IMR-90 (cell line): ENCODE measurements at places on chromosomes 6 and 20.

- no peak overlapping the region for H3K4me3 ChIP-seq
- H3K27ac ChIP-seq, result peak overlapping the region; percentile 12; the same call in 1 of the 2 replicates
- no peak for DNase-seq
- peaks cover 32% of the 10 kb centered on the region for H3K36me3 ChIP-seq
Observed at GRCh38 chr20:45340951-45341350, 7.3 kb downstream of the SDC4 start.

DNA sequence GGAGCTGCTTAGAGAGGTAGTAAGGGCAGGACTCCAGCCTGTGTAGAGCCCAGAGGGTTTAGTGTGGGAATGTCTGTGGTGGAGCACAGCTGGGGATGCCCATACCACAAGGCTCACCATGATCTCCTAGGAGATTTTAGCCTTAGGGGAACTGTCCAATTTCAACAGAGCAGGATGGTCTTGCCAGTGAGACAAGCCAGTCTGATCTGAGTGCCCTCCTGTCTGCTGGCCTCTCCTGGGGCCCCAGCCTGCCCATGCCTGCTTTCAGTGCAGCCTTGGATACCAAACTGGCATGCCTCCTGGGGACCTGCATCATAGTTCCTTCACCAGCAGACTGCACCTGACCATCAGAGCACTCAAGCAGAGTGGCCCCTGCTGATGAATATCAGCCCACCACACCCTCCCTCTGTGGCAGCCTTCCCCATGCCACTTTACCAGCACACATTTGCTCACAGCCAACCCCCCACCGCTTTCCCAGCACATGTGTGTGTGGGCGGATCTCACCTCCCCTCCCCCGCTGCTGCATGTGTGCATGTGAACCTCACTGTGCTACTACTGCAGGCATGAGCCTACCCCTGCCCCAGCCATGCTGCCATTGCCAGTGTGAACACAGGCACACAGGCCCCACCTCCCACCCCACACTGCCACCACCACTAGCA lies 7.9 kb upstream of the TREM1 start:
- peaks cover 9% of the 10 kb centered on the region for H3K27me3 ChIP-seq
- no peaks in the 10 kb centered on the region for H3K4me1 ChIP-seq
- no peaks in the 10 kb centered on the region for H3K36me3 ChIP-seq
- no peak overlapping the region for H3K4me3 ChIP-seq
- no peak overlapping the region for H3K27ac ChIP-seq

DNA sequence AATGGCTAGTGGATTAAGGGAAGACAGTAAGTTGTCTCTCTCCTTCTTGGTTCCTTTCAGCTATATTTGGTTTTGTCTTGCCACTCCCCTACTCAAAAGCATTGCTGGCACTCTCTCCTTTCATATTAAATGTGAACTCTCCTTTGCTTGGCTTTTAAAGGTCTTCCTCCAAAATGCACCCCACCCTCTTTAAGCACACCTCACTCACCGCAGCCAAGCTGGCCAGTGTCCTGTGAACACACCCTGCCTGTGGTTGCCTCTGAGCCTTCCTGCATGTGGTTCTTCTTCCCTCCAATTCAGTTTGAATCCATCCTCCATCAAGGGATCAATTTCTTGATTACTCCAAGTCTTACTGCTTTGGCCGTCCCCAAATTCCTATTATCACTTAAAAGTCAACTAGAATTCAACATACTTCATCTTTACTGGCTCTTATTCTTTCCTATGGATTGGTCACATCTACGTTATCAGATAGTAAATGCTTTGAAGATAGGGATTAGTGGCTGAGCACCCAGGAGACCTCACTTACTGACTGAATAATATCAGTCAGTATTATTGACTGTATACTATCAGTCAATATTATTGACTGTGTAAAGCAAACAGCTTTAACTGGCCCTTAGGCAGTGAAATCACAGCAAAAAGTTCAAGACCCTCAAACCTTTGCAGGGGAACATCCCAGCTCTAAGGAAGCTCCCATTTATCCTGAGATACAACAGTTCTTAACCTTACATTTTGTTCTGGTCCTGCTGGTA lies 41.6 kb upstream of the SPDEF start:
- H3K36me3 ChIP-seq, result no peaks in the 10 kb centered on the region; the same call in 1 of the 2 replicates
- no peak overlapping the region for H3K4me3 ChIP-seq
- H3K4me1 ChIP-seq, result peaks cover 11% of the 10 kb centered on the region
- H3K27ac ChIP-seq, result no peak overlapping the region

DNA sequence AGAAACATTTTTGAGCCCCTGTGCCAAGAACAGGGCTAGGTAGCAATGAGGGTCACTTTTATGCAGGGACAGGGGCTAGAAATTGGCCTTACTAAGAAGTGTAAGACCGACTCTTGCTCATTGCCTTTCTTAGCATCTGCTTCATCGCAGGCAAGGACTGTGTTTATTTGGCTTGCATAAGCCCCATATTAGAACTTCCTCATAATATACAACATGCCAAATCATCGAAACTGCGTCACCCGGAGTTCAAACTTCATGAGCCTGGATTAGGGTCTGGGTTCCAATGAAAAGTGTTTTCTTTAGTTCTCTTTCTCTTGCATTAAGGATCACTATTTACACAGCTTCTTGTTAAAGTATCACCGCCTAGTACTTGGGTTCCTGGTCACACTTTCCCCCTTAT lies 977 bp upstream of the SMAP1 start:
- H3K36me3 ChIP-seq, result no peaks in the 10 kb centered on the region
- no peaks in the 10 kb centered on the region for H3K4me1 ChIP-seq
- no peak for DNase-seq
- peaks cover 1% of the 10 kb centered on the region; the same call in 1 of the 2 replicates for H3K27me3 ChIP-seq

DNA sequence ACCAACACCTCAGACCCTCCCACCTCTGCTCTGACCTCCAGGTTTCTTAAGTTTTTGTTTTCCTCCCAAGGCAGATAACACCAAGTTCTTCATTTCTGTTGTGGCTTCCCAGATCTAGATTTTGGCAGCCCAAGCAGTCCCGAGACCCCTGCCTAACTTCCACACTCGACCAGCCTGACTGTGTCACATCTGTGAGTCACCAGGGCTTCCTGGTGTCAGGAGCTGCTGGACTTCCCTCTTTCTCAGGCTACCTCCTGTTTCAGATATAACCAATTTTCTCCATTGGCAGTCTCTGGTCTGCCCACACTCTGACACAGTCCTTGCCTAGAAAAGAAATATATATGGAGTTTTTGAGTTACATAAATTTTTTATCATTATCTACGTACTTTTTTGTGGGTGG lies 46.1 kb upstream of the CCN6 start:
- H3K27ac ChIP-seq, result no peak overlapping the region
- peaks cover 16% of the 10 kb centered on the region for H3K4me1 ChIP-seq
- H3K36me3 ChIP-seq, result no peaks in the 10 kb centered on the region

GRCh38 chr6:49607391-49607982 lies 29.2 kb downstream of the RHAG start:
- no peaks in the 10 kb centered on the region for H3K36me3 ChIP-seq
- no peaks in the 10 kb centered on the region for H3K27me3 ChIP-seq
- no peak overlapping the region for H3K4me3 ChIP-seq
- no peaks in the 10 kb centered on the region for H3K4me1 ChIP-seq

DNA sequence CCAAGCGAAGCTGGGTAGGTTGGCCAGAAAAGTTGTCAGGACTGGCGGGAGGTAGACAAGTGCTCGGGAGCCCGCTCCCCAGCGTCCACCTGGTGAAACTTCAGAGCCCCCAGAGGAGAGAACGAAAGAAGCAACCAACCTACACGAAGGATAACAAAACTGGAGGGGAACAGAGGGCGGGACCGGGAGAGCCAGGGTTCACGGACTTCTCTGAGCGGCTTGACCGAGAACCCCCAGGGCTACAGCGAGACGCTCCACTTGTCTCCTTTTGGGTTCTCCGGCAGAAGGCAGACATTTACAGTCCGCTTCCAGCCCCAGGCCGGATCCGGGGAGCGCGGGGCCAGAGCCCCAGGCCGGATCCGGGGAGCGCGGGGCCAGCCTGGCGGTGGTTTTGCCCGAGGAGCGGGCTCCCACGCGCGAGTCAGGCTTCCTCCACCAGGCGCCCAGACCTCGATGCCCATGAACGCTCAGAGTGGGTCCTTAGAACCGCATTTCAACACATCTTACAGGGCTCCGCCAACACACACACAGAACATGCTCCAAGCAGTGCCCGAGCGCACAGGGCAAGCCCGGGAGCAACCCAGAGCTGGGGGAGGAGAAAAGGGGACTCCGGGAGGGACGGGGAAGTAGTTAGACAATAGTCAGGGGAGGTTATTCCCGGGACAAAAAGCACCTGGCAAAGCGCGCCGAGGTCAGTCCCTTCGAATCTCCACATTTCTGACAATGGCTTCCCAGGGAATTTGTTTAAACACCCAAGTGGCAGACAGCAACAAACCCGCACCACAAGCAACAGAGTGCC lies 1.1 kb downstream of the PTPRK start:
- H3K27me3 ChIP-seq, result no peaks in the 10 kb centered on the region
- no peaks in the 10 kb centered on the region for H3K36me3 ChIP-seq
- DNase-seq, result peak; percentile 45
- peak overlapping the region; percentile 93 for H3K4me3 ChIP-seq

DNA sequence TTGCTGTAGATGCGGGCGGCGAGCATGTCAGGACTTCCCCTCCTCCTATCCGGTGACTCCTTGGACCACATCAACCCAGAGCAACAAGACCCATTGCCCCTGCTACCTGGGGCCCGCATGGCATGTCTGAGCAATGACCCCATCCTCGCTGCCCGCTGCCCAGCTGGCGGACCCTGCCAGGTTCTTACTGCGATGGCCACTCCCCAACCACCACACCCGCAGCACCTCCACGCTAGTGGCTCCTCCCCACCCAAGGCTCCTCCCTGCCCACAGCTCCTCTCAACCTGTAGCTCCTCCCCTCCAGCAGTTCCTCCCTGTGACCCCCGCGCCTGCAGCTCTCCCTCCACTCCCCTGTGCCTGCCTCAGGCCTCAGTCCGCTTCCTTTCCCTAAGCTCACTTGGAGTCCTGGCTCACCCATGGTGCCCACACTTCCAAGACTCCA lies 17.6 kb upstream of the SERPINB9 start:
- no peak overlapping the region for H3K27ac ChIP-seq
- H3K4me1 ChIP-seq, result peaks cover 4% of the 10 kb centered on the region; the same call in 1 of the 2 replicates
- H3K36me3 ChIP-seq, result no peaks in the 10 kb centered on the region
- H3K27me3 ChIP-seq, result no peaks in the 10 kb centered on the region; the same call in 1 of the 2 replicates
- no peak for DNase-seq

DNA sequence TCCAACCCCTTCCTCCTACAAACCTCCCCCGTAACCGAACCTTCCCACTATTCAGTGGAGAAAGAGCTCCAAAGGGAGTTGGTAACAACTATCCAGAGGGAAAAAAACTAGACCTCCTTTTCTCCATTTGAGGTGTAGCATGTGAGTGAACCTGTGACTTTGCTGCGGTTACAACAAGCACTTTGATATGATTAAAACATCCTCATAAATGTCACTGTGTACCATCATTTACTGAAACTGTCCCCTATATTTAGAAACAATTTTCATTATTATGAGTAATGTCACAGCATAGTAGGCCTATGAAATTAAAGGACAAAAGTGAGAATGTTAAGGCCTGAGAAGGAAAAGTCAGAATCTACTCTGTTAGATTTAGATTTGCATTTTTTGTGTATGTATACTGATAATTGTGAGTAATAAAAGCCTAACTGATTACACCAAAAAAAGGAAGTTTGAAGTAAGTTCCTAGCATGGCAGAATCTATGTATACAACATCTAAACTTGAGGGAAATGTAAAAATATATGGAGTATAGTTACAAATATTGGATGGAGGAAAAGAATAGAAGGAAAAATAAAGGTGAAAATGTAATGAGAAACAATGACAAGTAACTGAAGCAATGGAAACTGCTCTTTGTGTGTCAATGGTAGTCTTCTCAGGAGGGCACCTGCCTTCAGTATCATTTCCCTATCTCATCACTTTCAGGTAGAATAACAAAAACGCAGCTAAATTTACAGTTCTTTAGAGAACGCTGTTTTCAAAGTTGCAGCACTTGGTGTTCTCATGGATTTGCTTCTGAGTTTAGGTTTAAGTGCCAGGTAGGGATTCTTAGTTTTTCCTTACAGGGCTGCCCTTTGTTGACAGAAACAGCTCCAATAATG lies 145.9 kb downstream of the IMPG1 start:
- peaks cover 2% of the 10 kb centered on the region for H3K4me1 ChIP-seq
- H3K36me3 ChIP-seq, result no peaks in the 10 kb centered on the region
- H3K27me3 ChIP-seq, result no peaks in the 10 kb centered on the region
- H3K27ac ChIP-seq, result no peak overlapping the region
- DNase-seq, result no peak

DNA sequence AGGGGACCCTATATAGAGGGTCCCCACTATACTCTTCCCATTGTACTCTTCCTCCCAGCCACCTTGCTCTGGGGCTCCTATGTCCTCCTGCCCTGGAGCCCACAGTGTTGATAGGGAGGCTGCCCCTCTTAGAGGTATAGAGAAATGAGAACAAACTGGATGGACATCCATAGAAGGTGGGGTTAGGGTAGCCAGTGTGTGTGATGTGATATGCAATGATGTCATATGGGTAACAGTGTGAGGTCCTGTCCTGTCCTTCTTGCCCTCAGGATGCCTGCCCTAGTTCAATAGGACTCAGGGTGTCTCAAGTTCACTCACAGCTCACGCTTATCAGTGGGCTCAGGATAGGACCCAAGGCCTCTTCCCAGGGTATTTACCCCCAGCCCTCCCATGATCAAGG lies 435 bp downstream of the PTCRA start:
- H3K27ac ChIP-seq, result no peak overlapping the region
- H3K27me3 ChIP-seq, result peaks cover 1% of the 10 kb centered on the region
- H3K4me3 ChIP-seq, result no peak overlapping the region
- no peaks in the 10 kb centered on the region for H3K36me3 ChIP-seq
- no peak for DNase-seq

GRCh38 chr6:136866872-136867416 lies 44.6 kb downstream of the PEX7 start:
- H3K27ac ChIP-seq, result no peak overlapping the region
- no peaks in the 10 kb centered on the region for H3K4me1 ChIP-seq
- DNase-seq, result peak; percentile 48

GRCh38 chr6:144087789-144088426 lies 7.5 kb downstream of the SF3B5 start:
- 0 out of 2 replicates have a peak, but pooled peaks cover 3% of the 10 kb centered on the region for H3K36me3 ChIP-seq
- no peaks in the 10 kb centered on the region for H3K27me3 ChIP-seq
- no peak overlapping the region for H3K4me3 ChIP-seq

- no peaks in the 10 kb centered on the region for H3K36me3 ChIP-seq
- H3K27ac ChIP-seq, result no peak overlapping the region
- no peak overlapping the region for H3K4me3 ChIP-seq
- peaks cover 1% of the 10 kb centered on the region; the same call in 1 of the 2 replicates for H3K4me1 ChIP-seq
- DNase-seq, result no peak
Observed at GRCh38 chr6:158389193-158389919, 77.1 kb downstream of the TULP4 start.

DNA sequence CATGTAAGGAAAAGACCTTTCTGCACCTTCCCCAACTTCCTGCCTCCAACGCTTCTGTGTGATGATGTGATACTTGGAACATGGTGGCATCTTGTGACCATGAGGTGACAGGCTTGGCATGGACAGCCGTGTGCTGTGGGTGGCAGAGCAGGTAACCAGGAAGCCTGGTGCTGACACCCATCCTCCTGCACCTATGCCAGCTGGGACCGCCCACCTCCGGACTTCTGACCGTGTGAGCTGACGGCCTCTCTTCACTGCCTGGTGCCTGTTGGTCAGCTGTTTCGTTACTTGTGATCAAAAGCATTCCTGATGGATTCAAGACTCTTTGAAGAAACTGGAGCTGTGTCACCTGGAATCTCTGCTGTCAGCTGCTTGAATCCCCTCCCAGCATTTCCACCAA lies 70.3 kb downstream of the TMEM242 start:
- H3K4me1 ChIP-seq, result no peaks in the 10 kb centered on the region
- no peaks in the 10 kb centered on the region for H3K36me3 ChIP-seq
- DNase-seq, result no peak
- peaks cover 55% of the 10 kb centered on the region for H3K27me3 ChIP-seq
